ENCODE measurements at places on chromosomes 4 and X.
A peak's percentile ranks its signal among the peaks of the same experiment; 100 is the strongest.

DNA sequence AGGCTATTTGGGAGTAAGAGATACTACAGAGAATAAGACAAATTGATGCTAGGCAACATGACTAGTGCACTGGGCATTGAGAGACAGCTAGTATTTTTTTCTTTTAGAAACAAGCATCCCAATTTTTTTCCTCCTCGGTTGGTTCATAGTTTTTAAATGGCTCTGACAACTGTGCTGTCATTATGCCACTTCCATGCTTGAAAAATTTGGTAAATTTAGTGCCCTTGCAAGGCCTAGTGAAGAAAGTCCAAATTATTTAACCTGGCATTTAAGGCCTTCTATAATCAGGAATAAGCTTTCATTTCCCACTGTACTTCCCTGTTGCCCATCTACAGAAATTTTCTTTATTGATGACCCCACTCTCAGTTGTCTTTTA, 15.8 kb downstream of the VSIG4 start:
- no peak overlapping the region for H3K27ac ChIP-seq
- no peak overlapping the region for H3K4me3 ChIP-seq
- H3K27me3 ChIP-seq = no peaks in the 10 kb centered on the region
- H3K36me3 ChIP-seq = no peaks in the 10 kb centered on the region
- DNase-seq = no peak

DNA sequence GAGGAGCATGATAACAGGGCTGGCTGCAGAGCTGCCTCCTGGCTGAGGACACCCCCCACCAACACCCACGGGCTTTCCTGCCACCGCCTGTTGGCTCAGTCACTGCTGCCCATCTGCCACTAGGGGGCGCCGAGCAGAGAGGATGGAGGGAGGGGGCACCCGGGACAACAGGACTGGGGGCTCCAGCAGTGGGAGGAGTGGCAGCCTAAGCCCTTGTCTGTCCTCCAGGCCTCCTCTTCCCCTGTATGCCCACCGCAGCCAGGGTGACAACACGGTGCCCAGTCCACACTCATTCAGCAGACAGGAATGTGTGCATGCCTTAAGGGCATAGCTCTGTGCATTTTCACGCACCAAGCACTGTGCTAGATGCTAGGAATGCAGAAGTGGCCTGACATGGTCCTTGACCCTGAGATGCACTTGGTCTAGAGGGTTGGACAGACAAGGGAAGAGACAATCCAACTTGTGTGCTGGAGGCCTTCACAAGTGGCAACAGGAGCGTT, 149.9 kb downstream of the AMMECR1 start:
- H3K27ac ChIP-seq = no peak overlapping the region
- no peak overlapping the region for H3K4me3 ChIP-seq
- DNase-seq = peak; percentile 25
- H3K36me3 ChIP-seq = peaks cover 3% of the 10 kb centered on the region

GRCh38 chrX:48934581-48935300, 15.9 kb upstream of the PIM2 start:
- no peaks in the 10 kb centered on the region for H3K27me3 ChIP-seq
- H3K4me1 ChIP-seq = peaks cover 41% of the 10 kb centered on the region
- H3K36me3 ChIP-seq = peaks cover 2% of the 10 kb centered on the region

- no peak overlapping the region for H3K27ac ChIP-seq
- no peaks in the 10 kb centered on the region for H3K27me3 ChIP-seq
- H3K4me1 ChIP-seq = no peaks in the 10 kb centered on the region
- no peaks in the 10 kb centered on the region for H3K36me3 ChIP-seq
- DNase-seq = no peak
Measured at GRCh38 chrX:129818123-129818522, 25.6 kb downstream of the ZDHHC9 start.

GRCh38 chrX:56226980-56227379, 5.2 kb upstream of the KLF8 start:
- H3K4me3 ChIP-seq = no peak overlapping the region
- no peaks in the 10 kb centered on the region for H3K36me3 ChIP-seq
- H3K27ac ChIP-seq = no peak overlapping the region
- no peaks in the 10 kb centered on the region for H3K27me3 ChIP-seq

DNA sequence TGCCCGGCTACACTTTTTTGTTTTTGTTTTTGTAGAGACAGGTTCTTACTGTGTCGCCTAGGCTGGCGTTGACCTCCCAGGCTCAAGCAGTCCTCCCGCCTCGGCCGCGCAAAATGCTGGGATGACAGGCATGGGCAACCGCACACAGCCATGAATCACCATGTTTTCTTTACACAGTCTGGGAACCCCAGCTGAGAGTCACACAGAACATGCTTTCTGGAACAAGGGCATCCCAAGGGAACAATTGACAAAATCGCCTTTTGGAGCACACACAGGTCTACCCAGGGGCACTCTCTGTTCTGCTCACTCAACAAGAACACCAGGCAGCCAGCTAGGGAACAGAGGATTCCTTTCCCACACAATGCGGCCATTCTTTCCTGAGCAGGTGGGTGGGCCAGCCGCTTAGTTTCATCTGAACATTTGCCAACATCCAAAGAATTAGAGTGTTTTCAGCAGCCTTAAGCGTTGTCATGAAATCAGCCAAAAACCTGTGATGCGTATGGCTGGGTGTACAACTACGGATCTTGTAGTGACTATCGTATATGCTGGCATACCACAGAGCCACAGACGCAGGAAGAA, 15.7 kb downstream of the PRKX start:
- peak overlapping the region; percentile 16 for H3K27ac ChIP-seq
- no peak for DNase-seq
- H3K27me3 ChIP-seq = no peaks in the 10 kb centered on the region
- peaks cover 40% of the 10 kb centered on the region for H3K4me1 ChIP-seq

DNA sequence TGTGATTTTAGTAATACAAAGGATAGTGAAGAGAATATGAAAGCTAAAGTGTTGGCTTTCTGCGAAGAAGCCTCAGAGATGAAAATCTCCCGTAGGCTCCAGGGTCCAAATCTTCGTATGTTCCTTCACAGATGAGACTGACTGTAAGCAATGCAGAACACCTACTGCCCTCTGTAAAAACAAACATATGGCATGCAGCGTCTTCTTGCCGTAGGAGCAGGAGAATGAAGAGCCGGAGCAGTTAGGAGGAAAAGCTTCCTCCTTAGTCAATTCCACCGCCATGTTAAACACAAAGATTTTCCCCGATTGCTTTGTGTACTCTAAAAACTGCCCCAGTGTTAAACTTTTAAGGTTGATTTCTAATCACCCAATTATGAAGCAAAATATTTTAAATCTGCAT, 22.5 kb downstream of the RWDD4 start:
- peaks cover 5% of the 10 kb centered on the region for H3K36me3 ChIP-seq
- H3K27ac ChIP-seq = peak overlapping the region; percentile 24
- DNase-seq = no peak
- peaks cover 5% of the 10 kb centered on the region for H3K27me3 ChIP-seq
- no peaks in the 10 kb centered on the region for H3K4me1 ChIP-seq
- no peak overlapping the region for H3K4me3 ChIP-seq

Measured in T-helper 17 cell (primary cell).